IPS-NIHi11 (cell line): ENCODE measurements at places on chromosomes 13 and 19.
A peak's percentile ranks its signal among the peaks of the same experiment; 100 is the strongest.

DNA sequence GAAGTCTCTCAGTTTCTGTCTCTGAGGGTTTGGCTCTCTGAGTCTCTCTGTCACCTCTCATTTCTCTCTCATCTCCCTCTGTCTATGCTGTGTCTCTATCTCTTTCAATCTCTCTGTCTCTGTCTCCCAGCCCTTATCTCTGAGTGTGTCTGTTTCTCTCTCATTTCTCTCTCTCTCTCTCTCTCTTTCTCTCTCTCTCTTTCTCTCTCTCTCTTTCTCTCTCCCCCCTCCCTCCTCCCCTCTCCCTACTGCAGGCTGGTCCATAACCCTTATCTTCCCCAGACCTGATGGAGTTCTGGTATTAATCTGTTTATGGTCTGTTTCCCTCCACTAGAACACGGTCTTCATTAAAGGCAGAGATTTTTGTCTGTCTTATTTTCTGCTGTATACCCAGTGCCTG is 1.3 kb upstream of the PVR start:
- no peak for DNase-seq

- no peak for DNase-seq
These were observed 10.3 kb upstream of the SLC7A10 start for GRCh38 chr19:33235996-33236350.

- no peak for DNase-seq
These were observed 892.9 kb downstream of the OLFM4 start for GRCh38 chr13:53921473-53921872.

- no peak for DNase-seq
These were observed 67.8 kb upstream of the CSNK1A1L start for GRCh38 chr13:37173214-37173613.

DNA sequence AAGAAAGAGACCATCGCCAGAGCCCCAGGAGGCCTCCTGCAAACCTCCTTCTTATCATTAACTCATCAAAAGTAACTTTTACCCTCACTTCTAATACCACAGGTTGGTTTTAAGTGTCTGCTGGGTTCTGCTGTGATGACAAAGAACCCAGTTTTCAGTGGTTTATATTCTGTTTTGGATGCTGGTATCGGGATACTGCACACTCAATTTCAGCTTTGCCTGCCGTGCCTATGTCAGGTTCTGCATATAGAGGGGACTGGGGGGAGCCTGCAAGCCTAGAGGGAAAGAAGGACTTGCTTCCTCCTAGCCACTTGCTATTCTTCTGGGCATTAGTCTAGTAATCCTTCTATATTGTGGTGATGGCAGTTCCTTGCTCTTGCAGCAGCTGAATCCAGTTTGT is 242.4 kb downstream of the KCNRG start:
- no peak for DNase-seq

- DNase-seq, result no peak
These were observed 29.3 kb upstream of the GRTP1 start for GRCh38 chr13:113393226-113393562.

GRCh38 chr13:53054569-53054968 is 26.0 kb downstream of the OLFM4 start:
- no peak for DNase-seq

- no peak for DNase-seq
These were observed 50.4 kb downstream of the MYO9B start for GRCh38 chr19:17125728-17126677.

DNA sequence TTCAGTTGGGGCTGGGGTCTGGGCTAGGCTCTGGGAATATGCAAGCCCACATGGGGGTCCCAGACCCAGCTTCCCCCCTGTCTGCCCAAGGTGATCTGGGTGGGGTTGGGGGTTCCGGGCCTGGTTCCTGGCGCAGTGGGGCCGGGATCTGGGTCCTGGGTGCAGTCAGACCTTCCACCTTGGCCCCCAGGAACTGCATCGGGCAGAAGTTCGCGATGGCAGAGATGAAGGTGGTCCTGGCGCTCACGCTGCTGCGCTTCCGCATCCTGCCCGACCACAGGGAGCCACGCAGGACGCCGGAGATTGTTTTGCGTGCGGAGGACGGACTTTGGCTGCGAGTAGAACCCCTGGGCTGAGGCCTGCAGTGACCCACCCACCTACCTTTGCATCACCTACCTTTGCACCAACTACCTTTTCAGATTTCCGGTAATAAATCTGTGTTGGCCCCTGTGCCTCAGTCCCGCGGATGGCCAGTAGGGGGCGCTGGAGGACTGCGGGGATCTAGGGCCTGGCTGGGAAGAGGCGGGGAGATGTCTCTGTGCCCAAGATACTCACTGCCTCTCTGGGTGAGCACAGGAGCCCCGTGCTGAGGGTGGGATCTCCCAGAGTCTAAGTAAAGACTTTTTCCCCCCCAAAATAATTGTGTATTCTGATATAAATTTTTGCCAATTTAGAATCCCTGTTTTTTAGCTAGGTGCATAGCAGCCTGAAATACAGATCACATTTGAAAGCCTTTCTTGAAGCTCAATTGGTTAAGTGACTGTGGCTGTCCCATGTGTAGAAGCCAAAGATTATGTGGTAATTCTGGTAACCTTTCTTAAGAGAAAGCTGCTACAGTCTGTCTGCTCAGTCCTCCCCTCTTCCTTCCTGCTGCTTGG is 11.5 kb upstream of the CYP4F3 start:
- DNase-seq, result peak; percentile 37

- no peak for DNase-seq
These were observed 1466.4 kb downstream of the EFNB2 start for GRCh38 chr13:105069106-105069505.

GRCh38 chr19:6801485-6802086 is 29.1 kb downstream of the VAV1 start:
- no peak for DNase-seq

DNA sequence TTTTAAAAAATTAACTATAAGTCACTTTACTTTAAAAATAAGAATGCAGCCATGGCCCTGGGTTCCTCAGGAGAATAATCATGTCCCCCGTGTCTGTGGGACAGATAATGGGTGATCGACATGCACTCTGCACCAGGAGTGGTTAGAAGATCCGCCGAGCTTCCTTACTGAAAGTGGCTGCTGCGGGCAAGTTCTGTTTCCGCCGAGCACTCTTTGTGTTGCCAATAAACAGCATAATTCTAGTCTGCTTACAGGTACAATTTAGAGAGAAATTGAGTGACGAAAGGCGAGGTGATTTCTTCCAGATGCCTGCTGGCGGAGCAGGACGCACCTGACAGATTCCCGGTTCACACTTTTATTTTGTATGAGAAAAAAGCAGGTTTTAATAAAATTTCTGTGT is 139.0 kb downstream of the SOX1 start:
- DNase-seq, result no peak

- peak; percentile 85 for DNase-seq
These were observed 4.4 kb upstream of the TMEM272 start for GRCh38 chr13:51849145-51850101.

GRCh38 chr19:10116085-10116865 is 3.4 kb downstream of the EIF3G start:
- DNase-seq, result no peak

DNA sequence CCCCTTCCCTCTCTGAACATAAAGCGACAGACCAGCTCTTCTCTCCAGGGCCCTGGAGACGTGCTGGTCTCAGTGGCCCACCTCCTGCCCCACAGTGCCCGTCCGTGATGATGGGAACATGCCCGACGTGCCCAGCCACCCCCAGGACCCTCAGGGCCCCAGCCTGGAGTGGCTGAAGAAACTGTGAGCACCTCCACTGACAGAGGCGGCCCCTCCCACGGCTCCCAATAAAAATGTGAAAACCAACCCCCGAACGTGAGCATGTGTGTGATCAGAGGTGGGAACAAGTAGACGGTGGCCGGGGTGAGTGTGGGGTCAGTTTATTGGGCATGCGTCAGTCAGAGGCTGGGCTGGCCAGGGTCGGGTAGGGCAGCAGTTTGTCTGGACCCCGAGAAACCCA is 4.1 kb downstream of the NDUFA3 start:
- DNase-seq, result no peak

- DNase-seq, result peak; percentile 59
These were observed 927 bp upstream of the SDHAF1 start for GRCh38 chr19:35993923-35994598.

GRCh38 chr13:113783966-113784644 is 25.1 kb downstream of the TMEM255B start:
- no peak for DNase-seq

DNA sequence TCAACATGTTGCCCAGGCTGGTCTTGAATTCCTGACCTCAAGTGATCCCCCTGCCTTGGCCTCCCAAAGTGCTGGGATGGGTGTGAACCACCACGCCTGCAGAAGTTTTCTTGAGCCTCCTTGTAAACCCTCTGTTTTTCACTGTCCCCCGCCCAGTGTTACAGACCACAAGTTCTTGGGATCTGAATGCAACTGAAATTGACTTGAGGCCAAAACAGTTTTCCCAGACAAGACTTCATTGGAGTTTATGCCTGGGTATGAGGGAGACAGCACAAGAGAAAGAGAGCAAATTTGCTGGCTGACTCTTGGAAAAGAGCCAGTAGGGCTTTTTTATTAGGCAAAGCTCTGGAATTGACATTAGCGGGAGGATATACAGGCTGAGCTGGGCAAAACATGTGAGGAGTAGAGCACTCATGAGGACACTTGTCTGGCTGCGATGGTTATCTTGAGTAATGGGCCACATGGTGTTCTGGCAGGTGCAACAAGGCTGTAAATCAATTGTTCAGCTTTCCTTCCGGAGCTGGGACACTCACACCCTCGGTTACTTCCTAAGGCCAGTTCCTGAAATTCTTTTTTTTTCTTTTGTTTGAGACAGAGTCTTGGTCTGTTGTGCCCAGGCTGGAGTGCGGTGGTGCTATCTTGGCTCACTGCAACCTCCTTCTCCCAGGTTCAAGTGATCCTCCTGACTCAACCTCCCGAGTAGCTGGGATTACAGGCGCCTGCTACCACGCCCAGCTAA is 12.7 kb upstream of the HNRNPL start:
- no peak for DNase-seq

- no peak for DNase-seq
These were observed 72.1 kb downstream of the KLF12 start for GRCh38 chr13:74061926-74062595.

- DNase-seq, result no peak
These were observed 7.6 kb upstream of the ACSBG2 start for GRCh38 chr19:6127716-6128335.

DNA sequence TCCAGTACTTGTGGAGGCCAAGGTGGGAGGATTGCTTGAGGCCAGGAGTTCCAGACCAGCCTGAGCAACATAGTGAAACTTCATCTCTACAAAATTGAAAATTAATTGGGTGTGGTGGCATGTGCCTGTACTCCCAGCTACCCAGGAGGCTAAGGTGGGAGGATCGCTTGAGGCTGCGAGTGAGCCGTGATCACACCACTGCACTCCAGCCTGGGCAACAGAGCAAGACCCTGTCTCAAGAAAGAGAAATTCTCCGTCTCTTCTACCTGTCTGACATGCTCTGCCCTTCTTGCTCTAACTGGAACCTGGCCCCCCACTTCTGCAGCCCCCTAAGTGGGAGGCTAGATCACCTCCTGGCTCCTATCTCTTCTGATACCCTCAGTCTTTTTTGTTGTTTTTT is 7.4 kb downstream of the EIF3K start:
- no peak for DNase-seq

- DNase-seq, result no peak
These were observed 433 bp downstream of the SIX5 start for GRCh38 chr19:45768655-45768983.

- peak; percentile 7 for DNase-seq
These were observed 11.5 kb downstream of the KLC3 start for GRCh38 chr19:45352062-45352461.
